ENCODE measurements at places on chromosomes 11 and 22. TPM values are rescaled to one million over a fixed set of nuclear protein-coding genes. Genes with fewer than 3 reads are reported as not detected.

GRCh38 chr11:121540627-121541026 is 87.9 kb upstream of the SORL1-AS1 start:
- DNase-seq: no peak

DNA sequence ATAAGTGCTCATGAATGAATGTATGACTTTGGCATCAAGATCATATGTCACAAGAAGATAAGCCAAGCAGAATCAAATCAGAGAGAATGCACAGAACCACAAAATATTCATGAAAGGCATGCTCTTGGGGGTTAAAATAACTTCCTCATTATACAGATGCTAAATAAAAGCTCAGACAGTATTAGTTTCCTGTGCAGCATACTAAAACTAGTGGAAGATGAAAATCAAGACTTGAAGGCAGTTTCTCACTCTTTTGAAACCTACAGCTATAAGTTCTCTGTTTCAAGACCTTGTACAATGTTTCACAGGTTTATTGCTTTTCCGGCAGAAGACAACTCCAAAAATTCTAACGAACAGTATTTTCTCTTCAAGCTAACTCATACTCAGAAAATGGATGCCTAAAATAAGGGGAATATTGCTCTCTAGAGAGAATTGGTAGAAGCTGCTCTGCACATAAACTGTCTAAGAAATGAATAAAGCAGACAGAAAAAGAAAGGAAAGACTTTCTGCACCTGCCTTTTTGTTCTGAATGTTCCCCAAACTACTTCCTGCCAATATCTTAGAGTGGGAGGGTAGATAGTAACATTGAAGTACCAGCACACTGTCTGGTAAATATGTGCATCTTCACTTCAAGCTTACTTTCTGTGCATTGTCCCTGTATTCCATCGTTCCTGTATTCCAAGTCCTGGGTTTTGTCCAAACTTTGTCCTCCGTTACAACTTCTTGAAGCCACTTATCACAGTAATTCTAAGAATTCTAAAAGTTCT is 639.4 kb upstream of the FAT3 start:
- no peak for DNase-seq

DEPDC7 gene
- 1.6 TPM for total RNA-seq

- no peak for DNase-seq
Measured at GRCh38 chr11:117410861-117411710, 83.4 kb downstream of the CEP164 start.

OR10A2 gene
- total RNA-seq: not detected

GRCh38 chr11:134849833-134850232 is 437.8 kb upstream of the B3GAT1 start:
- DNase-seq: no peak

DNA sequence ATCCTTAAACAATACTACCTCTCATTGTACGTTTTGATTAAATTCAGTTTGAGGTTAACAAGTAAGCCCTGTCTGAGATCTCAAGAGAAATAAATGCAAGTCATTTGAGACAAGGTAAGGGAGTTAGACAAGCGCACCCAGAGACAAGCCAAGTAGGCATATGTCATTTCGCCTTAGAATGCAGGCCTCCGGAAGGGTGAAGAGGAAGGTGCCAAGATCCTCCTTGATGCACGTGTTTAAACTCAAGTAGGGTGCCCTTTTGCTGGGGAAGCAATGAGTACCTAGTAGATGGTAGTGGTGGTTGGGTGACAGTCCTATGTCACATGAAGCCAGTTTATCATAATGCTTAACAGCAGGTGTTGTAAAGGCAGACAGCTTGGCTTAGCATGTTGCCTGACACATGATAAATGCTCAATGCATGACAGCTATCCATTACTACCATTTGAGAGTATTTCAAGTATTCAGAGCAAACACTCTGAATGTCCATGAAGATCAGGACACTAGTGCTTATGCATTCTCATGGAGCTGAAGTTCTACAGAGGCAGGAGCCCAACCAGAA is 415.9 kb downstream of the TMEM135 start:
- DNase-seq: no peak

DNA sequence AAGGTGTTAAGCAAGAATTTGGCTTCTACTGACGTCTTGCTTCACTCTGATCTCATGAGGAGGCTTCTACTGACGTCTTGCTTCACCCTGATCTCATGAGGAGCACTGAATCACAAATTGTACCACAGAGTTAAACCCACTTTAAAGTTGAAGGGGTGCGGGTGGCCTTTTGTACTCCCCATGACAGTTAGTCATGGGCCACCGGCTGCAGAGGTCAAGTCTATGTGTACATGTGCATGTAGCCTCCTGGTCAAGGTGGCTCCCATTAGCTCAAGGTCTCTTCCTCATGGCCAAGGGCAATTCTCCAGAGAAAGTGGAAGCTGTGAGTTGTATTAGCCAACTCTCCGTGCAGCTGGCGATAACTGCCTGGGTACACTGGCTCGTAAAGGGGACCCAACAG is 23.1 kb upstream of the FZD4 start:
- DNase-seq: peak; percentile 16

DNA sequence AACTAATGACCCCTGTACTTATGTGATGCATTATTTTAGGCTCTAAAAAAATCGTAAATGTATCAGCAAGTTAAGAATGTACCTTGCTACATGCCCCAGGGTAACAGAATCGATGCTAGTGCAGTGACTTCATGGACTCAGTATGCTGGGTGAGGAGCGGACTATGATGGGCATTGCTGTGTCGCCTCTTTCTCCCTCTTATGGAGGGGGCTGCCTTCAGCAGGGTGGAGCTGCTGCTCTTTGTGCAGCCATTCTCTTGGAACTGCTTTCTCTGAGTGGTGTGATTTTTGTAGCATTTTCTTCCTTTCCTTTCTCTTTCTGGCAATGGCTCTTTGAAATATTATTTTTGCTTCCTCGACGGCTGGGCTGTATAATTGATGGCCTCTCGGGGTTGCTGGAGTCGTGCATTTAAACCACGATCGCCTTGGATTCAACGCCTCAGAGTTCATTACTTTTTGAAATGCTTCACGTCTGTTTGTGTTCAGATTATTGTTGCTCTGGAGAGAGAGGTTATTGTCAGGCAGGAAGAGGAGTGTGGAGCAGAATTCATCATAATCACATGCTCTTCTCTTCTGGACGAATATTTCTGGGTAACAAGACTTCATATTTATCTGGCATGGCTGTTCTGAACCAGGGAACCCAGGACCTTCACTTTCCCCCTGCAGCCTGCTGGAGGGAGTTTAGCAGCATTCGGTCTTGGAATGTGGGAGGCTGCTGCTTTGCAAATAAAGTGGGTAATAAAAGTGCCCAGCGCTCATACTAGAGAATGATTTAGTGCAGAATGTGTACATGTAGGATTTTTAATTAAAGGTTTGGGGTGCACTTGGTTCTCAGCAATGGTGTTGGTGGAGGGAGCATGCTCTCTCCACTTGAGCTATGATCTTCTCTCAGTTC is 804.2 kb downstream of the NTM start:
- DNase-seq: no peak

- DNase-seq: no peak
Measured at GRCh38 chr11:47524291-47524874, 28.5 kb downstream of the CELF1 start.

GRCh38 chr11:59176330-59176729 is 4.4 kb downstream of the DTX4 start:
- DNase-seq: no peak

DNA sequence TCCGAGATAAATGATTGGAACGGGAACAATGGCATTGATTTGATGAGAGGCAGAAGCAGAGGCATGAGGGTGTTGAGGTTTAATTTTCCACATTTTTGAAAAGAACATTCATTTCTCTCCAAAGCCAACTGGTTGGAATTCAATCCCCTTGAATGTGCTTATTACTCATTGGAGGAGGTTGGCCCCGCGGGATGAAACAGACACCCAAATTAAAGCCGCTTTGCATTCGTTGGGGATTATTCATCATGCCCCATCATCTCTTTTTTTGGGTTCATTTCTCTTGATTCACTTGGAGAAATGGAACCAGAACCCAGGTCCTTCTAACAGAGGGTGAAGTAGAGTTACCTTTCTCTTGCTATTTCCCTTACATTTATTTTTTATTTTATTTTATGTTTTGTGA is 47.6 kb upstream of the PARVG start:
- peak; percentile 16 for DNase-seq

CHADL gene
- total RNA-seq: 6.2 TPM

DNA sequence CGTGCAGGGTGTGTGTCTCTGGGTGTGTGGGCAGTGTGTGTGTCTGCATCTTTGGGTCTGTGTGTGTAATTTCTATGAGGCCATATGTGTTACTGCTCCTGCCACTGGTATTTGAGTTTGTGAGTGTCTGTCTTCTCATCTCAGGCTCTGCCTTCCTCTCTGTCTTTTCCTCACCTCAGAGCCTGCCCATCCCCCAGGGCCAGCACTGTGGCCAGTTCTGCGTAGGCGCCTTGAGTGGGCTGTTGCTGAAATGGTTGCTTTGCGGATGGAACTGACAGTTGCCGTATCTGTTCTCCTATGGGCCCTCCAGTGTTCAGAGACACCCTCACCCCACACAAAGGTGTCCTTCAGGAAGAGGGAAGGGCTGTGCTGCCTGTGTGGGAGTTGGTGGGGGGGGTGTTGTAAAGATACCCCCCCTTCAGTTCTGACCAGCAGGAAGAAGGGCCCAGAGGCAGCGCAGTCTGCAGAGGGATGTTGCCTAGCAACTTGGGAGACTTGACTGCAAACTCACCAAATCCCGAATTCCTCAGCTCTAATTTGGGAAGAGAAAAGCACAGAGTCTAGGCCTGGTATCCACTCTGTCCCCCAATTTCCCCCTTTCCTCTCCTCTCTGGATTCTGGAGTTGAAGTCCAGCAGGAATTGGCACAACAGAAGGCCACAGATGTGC is 2.0 kb upstream of the NRGN start:
- DNase-seq: no peak

SPDYC gene
- total RNA-seq: not detected

BTG4 gene
- not detected for total RNA-seq

MYRF gene
- 109 TPM for total RNA-seq

GRCh38 chr11:1303126-1303821 is 6.2 kb downstream of the TOLLIP start:
- DNase-seq: peak; percentile 24

DNA sequence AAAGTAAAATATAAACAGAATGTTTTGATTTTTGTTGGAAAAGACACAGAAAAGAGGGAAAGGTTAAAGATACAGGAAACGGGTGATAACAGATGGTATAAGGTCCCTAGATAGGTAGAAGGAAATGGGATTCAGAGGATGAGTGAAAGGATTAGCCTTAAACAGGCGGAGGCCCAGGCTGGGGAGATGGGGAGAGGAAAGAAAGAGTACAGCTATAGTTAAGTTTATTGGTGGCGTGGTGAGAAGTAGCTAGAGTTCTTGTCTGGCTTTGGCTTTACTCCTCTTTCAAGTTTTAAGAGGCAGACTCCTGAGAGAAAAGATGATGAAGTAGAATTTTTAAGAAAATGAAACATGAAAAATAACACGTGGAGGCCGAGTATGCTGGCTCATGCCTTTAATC is 13.7 kb downstream of the ZBTB44 start:
- DNase-seq: no peak

- no peak for DNase-seq
Measured at GRCh38 chr11:47136327-47136726, 40.4 kb downstream of the ARFGAP2 start.

DNA sequence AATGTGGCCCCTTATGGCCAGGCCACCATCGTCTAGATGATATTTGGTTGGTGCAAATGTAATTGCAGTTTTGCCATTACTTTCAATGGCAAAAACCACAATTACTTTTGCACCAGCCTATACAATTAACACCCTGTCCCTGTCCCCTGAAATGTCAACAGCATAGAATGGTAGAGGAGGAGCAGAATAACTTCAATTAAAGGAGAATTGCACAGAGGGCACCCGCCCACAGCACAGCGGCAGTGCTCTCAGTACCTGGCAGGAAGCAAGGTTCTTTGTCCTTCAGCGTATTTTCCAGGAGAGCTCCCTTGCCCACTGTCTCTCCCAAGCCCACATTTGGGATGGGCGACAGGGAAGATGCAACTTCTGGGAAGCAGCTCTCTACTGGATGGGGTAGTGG is 115.3 kb downstream of the TRIM29 start:
- DNase-seq: no peak

E2F8 gene
- 0.37 TPM for total RNA-seq

DNA sequence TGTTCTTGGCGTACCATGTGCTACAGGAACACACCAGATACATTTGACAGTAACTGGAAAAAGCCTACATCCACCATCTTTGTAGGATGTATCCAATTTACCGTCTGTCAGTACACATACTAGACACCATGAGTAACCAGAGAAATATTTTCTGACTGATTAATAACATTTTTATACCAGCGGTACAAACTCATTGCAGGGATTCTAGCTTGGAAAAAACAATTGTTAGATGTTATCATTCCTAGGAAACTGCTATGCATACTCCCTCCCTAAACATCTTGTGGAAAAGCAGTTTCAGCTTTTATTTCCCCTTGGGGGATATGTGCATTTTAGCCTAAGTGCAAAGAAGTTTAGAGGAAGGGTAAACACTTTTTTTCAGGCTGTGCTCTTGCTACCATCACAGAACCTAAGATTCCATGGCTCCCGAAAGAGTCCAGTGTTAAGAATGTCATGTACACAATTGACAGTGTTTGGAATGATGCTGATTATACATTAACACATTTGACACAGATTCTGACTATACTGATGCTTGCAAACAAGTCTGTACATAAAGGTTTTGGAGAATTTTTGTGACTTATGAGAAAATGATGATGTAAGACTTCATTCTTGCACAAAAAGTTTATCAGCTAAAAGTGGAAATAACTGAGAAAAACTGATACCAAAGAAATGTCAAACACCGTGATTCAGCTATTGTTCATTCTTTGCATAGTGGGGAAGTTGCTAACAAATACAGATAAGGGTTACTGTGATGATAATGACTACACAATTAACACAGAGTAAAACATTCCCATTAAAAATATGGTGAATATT is 23.7 kb downstream of the NCF4 start:
- no peak for DNase-seq

GRCh38 chr11:66477263-66478201 is 2.7 kb upstream of the DPP3 start:
- DNase-seq: no peak

CCDC188 gene
- 0.34 TPM for total RNA-seq

DNA sequence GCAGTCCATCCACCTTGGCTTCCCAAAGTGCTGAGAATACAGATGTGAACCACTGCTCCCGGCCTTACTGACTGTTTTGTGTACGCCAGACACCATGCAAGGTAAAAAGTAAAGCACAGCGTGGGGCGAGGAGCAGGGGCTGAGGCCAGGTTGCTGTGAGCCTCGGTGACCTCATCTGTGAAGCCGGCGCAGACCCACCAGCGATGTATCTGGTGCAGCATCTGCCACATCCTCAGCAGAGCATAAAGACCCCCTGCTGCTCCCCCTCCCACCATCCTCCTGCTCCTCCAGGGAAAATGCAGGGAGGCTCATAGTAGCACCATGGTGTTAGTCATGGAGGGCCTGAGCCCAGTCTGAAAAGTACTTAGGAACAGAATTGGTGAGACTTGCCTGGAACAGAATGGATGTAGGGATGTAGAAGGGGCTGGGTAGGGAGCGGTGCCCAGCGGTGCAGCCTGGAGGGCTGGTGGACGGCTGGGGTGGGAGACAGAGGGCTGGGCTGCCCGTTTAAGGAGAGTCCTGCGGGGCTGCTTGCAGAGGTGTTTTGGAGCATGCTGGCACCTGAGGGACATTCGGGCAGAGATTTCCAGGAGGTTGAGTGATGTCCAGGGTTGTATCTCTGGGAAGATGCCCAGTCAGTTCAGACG is 462.4 kb downstream of the BRD1 start:
- peak; percentile 3 for DNase-seq

GRCh38 chr11:68661014-68661413 is 23.3 kb upstream of the GAL start:
- no peak for DNase-seq
